ENCODE measurements at places on chromosomes 1 and 21.

GRCh38 chr1:23178950-23179349 is 10.3 kb upstream of the LUZP1 start:
- no peak for DNase-seq

DNA sequence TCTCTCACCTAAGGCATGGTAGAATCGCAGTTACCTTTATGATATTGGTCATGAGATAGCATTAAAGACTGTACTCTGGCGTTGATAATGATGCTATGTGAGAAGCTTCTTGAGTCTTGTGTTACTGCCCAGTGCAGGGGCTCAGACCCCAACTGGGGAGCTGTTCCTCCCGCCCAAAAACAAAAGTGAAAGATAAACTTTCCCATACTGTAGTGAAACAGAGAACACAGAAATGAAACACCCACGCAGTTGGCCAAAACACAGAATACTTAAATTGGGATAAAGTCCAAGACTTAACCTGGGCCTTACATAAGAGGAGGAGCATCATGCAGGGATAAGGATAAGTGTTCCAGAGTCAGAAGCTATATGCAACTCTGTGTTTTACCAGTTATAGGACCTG is 130.6 kb downstream of the HHIPL2 start:
- peak; percentile 2 for DNase-seq

- peak; percentile 79 for DNase-seq
Measured at GRCh38 chr1:24201941-24202440, 14.9 kb upstream of the IFNLR1 start.

DNA sequence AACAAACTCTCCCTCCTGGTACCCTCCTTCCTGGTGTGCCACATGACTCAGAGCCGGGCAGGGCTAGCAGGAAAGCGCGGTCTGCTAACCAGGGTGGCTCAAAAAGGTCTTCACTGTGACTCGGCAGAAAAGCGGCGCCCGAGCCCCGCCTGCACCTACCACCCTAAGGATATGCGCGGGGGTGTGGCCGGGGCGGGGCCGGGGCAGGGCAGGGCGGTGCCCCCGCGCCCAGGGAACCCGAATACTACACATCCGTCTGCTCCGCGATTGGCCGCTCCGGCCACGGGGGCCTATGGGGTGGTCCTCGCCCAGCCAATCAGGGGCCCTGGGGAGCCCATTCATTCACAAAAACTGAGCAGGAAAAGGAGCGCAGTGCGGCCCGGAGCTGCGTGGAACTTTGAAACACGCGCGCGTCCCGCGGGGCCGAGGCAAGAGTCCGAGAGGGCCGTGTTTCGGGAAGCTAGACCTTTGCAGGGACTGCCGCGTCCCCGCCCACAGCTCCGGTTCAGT is 1.7 kb downstream of the LRP8 start:
- DNase-seq = peak; percentile 96

DNA sequence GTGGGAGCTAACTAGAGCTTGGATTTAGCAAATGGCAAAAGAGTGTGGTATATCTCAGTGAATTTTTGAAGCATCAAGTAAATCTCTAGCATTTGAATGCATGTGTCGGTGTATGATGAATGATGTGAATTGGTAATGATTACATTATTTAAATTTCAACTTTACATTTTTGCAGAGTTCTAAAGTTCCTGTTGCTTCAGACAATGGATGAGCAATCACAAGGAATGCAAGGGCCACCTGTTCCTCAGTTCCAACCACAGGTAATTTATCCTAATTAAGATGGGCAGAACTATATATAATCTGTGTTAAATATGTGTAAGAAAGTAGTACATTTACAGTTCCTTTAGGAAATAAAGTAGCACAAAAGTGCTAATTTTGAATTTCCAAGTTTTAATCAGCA is 75.6 kb downstream of the NEK7 start:
- DNase-seq = no peak

- DNase-seq = peak; percentile 69
Measured at GRCh38 chr1:117534995-117535467, 70.8 kb upstream of the TENT5C start.

- DNase-seq = no peak
Measured at GRCh38 chr1:62012836-62013235, 181.8 kb upstream of the L1TD1 start.

DNA sequence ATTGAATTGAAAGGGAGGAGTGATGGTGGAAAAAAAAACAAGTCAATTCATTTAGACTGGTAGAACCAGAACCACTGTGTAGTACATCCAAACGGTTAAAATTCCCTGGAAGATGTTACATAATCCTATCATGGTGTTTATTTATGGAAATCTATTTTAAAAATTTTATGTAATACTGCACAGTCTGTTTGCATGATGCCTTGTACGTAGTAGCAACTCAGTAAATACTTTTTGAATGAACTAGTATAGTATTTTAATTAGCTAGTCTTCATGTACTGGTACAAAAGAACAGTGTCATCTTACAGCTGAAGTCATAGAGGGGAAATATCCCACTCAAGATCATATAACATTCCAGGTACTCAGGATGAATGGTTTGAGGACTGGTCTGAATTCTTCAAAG is 27.0 kb upstream of the IER5 start:
- no peak for DNase-seq

DNA sequence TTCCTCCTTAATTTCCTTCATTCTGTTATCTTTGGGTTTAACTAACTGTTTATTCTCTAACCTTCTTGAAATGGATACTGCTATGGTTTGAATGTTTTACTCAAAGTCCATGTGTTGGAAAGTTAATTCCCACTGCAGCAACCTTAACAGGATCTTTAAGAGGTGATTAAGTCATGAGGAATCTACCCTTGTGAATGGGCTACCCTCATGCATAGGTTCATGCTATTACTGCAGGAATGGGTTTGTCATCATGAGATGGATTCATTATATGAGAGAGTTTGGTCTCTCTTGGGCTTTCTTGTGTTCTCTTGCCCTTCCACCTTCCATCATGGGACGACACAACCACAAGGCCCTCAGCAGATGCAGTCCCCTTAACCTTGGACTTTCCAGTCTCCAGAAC is 516.9 kb downstream of the ADGRL2 start:
- DNase-seq = no peak

DNA sequence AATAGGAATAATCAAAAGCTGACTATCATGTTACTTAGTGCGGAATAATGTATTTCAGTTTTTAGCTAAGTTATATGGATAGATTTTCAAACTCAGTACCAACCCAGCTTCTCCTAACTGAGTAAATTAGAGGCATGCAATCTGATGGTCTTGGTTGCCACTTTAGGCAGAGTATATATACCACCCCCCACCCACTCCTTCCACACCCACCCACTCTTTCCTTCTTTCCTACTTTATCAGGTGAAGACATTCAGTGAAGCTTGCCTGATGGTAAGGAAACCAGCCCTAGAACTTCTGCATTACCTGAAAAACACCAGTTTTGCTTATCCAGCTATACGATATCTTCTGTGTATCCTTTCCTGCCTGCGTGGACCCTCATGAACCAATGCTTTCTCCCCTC is 36.3 kb downstream of the DAP3 start:
- DNase-seq = no peak

GRCh38 chr1:62686822-62687221 is 1.4 kb downstream of the DOCK7 start:
- DNase-seq = no peak

- DNase-seq = no peak
Measured at GRCh38 chr21:38329162-38329561, 72.4 kb downstream of the KCNJ15 start.

- no peak for DNase-seq
Measured at GRCh38 chr1:231896806-231897205, 270.2 kb downstream of the DISC1 start.

DNA sequence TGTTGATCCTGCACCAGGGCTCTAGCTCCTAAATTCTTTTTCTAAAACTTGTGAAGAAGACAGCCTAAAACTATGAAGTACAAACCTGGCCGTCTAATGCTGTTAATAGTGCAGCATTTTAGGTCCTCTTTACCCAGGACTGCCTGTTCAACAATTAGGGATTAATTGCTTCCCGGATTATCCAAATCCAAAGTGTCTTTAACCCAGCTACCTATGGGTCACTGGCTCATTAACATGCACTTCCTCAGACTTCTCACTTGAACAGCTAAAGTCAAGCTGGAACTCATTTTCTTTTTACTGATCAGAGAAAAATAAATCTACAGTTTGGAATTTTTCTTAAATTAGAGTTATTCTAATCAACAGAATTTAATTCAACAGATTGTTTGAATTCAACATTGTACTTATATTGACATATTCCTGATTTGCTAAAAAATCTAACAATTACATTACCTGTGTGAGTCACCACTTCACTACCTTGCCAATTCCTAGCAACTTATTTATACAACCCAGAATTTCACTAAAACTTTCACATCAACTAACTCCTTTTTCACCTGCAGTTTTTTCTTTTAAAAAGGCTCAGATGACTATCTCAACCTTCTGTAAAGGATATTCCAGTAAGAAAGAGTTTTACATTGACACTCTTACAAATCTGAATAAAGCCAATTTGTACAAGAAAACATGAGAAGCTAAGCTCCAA is 3.3 kb downstream of the HNRNPU start:
- no peak for DNase-seq

GRCh38 chr1:204261266-204261665 is 47.5 kb upstream of the GOLT1A start:
- DNase-seq = no peak

DNA sequence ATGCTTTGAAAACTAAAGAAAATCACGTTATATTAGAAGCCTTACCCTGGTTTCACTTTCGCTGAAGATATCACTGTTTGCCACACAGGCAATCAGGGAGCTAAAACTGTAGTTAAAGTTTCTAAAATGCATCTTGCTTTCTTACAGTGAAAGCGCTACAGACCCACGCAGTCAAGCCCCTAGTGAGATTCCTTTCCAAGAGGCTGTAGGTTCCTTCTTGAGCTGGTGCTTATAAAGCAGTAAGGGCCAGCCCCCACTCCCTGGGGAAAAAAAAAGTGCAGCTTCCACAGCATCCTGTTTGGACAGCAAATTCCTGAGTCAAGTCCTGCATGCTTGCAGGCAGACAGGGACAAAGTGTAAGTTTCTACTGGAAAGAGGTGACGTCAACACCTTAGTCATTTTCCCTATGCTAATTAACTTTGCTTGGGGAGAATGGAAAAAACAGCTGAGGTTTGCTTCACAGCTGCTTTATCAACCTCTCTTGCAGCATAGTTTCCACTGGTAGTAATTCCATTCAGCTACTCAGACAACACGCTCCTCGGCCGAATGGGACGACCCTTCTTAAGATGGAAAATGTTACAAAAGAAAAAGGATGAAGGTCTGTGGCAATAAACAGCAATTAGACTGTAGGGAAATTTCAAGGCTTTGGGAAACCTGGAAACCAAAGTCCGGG is 14.7 kb upstream of the KCNE1 start:
- peak; percentile 91 for DNase-seq

GRCh38 chr1:67749844-67750690 is 65.1 kb downstream of the GADD45A start:
- no peak for DNase-seq

DNA sequence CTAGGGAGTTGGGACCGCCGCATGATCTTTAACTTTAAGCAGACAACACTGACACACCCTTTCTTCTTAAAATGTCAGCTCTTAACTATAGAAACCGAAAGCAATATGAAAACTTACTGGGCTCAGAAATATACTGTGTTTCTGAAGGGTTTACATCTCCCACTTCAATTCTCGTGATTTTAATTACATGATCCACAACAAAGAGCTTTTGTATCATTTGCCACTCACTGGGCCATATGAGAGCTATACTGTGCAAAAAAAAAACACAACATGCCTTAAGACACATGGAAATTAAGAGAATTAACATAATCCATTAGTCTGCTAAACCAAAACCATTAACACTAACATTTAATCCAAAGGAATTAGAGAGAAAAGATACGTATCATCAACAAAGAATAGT is 35.0 kb upstream of the RAP1GAP start:
- peak; percentile 11 for DNase-seq

- DNase-seq = no peak
Measured at GRCh38 chr1:13766592-13767564, 66.9 kb downstream of the PRDM2 start.

DNA sequence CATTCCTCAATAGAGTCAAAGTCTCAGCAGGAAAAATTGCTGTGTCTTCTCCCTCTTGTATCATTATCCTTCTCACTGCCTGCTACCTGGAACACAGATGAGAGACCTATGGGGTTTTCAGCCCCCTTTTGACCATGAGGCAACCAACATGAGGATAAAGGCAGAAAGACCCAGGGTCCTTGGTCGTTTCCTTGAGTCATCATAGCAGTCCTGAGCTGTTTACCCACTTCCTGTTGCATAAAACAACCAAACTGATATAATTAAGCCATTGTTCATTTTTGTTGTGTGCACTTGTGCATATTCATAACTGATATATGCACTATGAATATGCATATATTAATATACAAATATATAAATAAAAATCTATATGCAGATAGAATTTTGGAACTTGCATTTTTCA is 188.3 kb upstream of the MAP1LC3C start:
- DNase-seq = no peak

DNA sequence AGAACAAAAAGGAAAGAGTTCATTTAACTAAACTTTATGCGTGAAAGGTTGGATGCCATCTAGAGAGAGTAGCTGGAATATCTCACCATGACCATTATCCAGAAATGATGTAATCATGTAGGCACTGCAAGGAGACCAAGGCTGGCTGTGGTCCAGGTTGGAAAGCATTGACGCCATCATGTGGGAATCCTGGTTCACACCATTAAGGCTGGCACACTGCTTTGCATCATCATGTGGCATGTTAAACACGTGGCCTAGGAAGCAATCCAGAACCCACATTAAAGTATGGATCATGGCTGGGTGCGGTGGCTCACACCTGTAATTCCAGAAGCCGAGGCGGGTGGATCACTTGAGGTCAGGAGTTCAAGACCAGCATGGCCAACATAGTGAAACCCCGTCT is 4.3 kb downstream of the ADAMTS1 start:
- no peak for DNase-seq

DNA sequence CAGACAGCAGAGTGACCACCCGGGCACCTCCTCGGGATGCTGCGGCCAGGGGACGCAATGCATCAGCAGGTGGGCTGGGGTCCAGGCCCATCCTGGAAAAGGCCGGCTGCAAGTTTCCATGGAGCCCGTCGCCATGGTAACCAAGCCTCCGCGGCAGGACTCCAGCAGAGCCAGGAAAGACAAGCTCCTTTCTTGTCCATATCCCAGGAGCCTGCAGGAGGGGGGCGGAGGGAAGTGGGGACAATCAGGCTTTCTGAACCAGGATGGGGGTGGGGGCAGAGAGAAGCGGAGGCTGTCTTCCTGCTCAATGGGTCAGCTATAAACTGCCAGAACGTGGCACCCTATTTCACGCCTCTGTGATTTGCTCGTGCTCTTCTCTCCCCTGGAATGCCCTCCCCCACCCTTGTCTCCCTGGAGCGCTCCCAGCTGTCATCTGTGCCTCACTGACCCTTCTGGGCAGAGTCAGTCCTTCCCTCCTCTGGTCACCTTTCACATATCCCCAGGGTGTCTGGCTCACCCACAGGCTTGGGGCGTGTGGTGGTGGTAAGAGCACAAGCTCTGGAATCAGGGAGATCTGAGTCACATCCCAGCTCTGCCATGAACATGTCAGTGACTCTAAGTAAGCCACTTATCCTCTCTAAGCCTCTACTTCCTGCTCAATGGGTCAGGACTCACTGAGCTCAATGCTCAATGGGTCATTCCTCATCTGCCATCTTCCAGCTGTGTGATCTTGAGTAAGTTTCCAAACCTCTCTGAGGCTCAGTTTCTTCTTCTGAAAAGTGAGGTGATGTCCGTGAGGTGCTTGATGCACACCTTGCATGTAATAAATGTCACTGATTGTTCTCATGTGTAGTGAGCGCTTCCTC is 58.9 kb upstream of the LAPTM5 start:
- peak; percentile 60 for DNase-seq
